ENCODE measurements at places on chromosomes 7 and 10.
A peak's percentile ranks its signal among the peaks of the same experiment; 100 is the strongest.

- no peak for DNase-seq
These were observed 109.4 kb downstream of the ARHGAP22 start for GRCh38 chr10:48495282-48496045.

GRCh38 chr7:17931069-17931468 is 9.2 kb downstream of the SNX13 start:
- no peak for DNase-seq

DNA sequence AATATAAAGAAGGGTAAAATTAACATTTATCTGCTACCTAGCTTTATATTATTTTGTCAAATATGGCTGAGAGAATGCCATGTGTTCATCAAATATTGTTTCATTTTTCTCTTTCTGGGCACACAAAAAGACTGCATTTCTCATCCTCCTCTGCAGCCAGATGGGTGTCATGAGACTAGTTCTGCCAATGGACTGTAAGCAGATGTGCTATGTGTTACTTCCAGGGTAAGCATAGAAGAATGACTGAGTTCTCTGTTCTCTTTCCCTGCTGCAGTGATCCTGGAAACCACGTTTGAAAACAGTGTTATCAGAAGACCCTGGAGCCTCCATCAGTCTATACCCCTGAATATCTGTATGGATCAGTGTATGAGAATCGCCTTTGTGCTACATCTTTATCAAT is 24.1 kb upstream of the SLK start:
- no peak for DNase-seq

DNA sequence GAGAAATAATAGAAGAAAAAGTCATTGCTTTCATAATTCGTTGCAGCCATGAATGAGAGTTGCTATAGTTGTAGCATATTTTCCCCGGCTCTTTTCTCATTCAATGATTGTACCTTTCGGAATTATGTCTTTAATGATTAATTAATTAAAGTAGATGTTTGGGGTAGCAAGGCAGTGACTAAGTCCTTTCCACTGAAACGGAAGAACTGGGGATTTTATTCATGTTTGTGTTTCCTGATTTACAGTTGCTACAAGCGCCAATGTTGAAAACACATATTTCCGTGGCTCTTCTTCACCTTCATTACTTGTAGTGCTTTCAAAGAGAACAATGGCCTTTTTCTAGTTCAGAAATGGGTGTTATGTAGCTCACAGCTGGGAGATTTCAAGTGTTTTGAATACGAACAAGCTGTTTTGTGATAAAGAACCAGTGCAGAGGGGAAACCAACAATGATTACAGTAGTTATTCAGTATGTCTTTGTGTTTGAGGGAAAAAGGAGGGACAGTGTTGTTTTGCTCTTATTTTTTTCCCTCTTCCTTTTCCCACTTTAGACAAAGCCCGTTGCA is 153.5 kb downstream of the NSUN6 start:
- DNase-seq = no peak

GRCh38 chr7:142196066-142196840 is 61.6 kb downstream of the PRSS58 start:
- no peak for DNase-seq

GRCh38 chr7:107312418-107312817 is 143.6 kb downstream of the HBP1 start:
- no peak for DNase-seq

DNA sequence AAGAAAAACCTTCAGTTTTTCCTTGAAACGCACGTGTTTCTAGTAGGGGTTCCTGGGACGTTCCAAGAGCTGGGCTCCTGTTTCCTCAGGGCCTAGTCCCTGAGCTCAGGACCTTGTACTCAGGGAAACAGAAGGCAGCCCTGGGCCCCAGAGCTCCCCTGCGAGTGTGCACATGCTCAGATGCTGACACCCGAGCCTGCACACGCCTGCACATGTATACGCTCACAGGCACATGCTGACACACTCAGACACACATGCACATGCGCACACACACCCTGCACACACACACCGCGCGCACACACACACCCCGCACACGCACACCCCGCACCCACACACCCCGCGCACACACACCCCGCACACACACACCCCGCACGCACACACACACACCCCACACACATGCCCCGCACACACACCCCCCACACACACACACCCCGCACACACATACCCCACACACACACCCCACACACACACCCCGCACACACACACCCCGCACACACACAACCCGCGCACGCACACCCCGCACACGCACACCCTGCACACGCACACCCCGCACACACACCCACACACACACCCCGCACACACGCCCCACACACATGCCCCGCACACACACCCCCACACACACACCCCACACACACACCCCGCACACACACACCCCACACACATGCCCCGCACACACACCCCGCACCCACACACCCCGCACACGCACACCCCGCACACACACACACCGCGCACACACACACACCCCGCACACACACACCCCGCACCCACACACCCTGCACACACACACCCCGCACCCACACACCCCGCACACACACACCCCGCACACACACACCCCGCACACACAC is 52.2 kb downstream of the CALML3 start:
- DNase-seq = no peak

DNA sequence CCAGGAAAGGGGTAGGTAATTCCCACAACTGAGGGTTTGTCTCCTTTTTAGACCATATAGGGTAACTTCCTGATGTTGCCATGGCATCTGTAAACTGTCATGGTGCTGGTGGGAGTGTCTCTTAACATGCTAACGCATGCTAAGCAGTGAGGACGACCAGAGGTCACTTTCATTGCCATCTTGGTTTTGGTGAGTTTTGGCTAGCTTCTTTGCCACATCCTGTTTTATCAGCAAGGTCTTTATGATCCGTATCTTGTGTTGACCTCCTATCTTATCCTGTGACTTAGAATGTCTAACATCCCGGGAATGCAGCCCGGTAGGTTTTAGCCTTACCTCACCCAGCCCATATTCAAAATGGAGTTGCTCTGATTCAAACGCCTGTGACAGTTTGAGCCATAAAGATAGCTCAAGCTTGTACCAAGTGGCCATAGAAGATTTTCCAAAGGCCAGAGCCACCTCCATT is 176.0 kb upstream of the NAMPT start:
- DNase-seq = no peak

- DNase-seq = no peak
These were observed 40.4 kb upstream of the INPP5A start for GRCh38 chr10:132497063-132497680.

DNA sequence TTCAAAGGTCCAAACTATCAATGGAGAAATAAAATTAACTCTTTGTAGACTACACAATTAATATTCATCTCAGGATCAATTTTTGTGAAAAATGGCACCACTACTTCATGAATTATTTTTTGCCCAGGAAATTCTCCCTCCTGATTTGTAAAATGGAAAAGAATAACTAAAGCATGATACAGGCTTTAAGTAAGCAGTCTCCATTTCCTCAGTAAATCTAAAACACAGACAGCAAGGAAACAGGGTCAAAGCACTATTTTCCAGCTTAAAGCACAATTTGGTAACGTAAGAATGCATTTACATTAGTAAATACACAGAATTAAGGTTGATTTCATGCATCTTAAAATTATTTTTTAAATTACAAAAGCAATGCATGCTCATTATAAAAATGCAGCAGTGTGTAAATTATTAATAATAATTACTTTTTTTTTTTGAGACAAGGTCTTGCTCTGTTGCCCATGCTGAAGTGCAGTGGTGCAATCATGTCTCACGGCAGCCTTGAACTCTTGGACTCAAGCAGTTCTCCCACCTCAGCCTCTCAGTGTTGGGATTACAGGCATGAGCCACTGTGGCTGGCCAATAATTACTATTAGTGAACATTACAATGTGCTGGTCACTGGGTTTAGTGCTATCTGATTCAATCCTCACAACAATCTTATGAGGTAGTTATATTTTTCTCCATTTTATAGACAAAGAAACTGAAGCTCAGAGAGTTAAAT is 26.1 kb upstream of the VCL start:
- DNase-seq = no peak

DNA sequence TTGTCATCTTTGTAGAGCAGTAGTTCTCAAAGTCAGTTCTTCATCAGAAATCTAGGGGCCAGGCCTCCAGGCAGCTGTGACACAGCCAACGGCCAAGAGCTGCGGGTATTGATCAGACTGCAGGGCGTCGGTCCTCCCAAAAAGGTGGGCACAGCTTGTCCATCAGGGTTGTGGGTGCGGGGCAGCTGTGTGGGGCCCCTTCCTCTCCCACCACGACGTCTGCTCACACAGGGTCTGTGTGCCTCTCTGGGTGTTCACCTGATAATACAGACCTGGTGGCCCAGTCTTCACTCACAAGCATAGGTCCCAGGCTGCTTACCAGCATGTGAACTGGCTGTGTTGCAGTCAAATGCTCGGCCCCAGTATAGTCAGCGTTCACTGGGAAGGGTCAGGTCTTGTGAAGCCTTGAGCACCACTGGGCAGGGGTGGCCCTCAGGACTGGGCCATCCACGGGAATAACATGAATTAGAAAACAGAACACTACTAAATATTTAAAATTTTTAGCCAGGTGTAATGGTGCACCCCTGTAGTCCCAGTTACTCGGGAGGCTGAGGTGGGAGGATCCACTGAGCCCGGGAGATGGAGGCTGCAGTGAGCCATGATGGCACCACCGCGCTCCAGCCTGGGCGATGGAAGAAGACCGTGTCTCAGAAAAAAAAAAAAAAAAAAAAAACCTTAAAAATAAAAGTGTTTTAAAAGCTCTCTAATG is 102.8 kb upstream of the DIP2C start:
- no peak for DNase-seq

DNA sequence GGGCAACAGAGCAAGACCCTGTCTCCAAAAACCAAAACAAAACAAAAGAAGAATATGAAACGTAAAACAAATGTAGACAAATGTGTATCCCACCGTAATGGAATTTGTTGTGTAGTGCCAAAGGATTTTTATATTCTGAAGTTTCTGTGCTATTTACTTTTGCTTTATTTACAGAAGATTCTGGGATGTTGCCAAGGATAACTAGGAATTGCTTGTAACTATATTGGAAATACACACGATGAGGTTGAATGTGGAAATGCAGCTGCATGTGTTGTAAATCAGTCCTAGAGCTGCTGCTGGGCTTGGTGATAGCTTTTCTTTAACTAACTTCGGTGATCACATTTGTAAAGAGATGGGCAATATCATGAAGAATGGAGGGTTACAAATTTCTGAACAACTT is 39.5 kb downstream of the GALNT17 start:
- no peak for DNase-seq

- DNase-seq = no peak
These were observed 12.0 kb downstream of the PNLIPRP2 start for GRCh38 chr10:116632596-116633215.

- no peak for DNase-seq
These were observed 153.9 kb downstream of the AGMO start for GRCh38 chr7:15407910-15408309.

DNA sequence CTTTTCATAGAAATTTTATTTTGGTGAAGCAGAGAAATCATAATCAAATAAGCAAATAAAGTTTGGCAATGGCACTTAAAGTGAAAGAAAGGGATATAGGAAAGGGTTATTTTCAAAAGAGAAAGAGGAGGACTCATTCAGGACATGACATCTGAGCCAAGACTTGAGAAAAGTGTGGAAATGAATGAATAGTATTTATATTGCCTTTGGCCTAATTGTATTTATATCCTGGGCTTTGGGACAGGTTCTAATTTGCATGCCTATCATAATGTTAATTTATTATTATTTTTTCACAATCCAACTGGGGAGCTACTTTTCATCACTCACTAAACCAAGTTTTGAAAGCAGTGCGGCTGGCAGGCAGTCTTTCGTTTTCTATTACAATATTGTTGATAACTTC is 376.8 kb downstream of the HGF start:
- DNase-seq = no peak

DNA sequence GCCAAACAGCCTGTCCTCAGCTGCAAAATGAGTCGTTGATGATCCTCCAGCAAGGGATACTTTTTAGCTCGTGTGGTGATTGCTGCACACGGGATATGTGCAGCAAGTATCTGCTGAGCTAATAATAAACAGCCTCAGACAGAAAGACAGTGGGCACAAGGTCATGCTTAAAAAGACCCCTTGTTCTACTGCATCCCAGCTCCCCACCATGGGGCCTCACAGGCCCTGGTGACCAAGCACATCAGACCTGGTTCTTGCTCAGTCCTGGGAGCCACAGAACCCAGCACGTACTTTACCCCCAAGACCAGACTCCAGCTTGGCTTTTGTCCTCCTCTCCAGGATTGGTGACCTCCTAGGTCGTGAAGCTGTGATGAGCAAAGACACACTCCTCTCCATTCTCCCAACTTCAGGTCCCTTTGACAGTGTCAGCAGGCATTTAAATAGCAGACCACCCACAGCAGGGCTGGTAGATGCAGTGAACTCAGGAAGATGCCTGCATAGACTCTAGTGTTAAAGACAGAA is 50.5 kb downstream of the EGFR start:
- no peak for DNase-seq

DNA sequence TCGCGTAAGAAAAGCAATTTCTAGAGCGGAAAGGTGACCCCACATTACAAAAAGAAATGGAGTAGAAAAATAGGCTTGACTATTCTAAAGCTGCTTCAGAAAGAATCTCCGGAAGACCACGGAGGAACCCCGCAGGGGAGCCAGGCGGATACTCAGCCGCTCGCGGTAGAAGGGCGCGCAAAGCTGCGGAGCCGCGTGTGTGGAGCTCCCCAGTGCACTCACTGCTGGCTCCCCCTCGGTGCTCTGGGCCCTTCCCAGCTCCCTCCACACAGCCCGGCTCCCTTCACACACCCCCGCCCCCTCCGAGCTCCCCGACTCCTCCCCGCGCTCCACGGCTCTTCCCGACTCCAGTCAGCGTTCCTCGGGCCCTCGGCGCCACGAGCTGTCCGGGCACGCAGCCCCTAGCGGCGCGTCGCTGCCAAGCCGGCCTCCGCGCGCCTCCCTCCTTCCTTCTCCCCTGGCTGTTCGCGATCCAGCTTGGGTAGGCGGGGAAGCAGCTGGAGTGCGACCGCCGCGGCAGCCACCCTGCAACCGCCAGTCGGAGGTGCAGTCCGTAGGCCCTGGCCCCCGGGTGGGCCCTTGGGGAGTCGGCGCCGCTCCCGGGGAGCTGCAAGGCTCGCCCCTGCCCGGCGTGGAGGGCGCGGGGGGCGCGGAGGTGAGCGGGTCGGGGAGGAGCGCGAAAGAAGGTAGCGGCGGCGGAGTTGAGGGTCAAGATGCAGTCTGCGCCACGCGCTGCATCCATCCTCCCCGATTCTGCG is at the start of gene STEAP2:
Gene STEAP2 (plus strand): TSS at position 350 of the 758 bp plus-strand sequence. CDS start 13,343 bp downstream, outside the sequence.
- DNase-seq = no peak

DNA sequence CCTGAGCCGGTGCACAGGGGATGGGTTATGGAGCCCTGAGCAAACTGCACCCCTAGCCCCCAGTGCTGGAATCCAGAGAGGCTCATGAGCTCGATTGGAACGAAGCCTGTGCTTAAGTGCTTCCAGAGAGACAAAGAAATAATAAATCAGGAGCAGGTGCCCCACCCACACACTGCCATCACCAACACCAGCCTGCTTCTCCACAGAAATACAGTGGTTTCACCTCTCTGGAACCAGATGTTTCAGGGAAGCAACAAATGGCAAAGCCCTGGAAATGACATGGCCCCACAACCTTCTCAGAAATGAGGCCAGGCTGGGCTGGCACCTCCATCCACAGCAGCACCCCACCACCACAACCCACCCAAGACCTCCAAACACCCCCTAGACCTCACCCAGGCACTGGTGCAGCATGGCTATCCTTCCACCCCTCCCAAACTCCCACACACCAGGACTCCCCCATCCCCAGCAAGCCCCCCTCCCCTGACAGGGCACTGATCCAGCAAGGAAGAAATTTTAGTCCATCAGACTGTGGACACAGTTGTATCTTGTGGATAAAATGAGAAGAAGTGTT is 4.1 kb upstream of the SLC18A3 start:
- DNase-seq = no peak

GRCh38 chr10:30812018-30812851 is 182.7 kb upstream of the LYZL2 start:
- no peak for DNase-seq

GRCh38 chr7:25894902-25895791 is 256.9 kb upstream of the NFE2L3 start:
- peak; percentile 19 for DNase-seq
